Nephron progenitor cell (in vitro differentiated cells): ENCODE measurements at places on chromosomes 11 and 22.

GRCh38 chr11:21385669-21386440 lies 716.5 kb downstream of the NELL1 start:
- no peak for DNase-seq

GRCh38 chr11:69834811-69835800 lies 15.9 kb upstream of the FGF3 start:
- DNase-seq, result no peak

- peak; percentile 88 for DNase-seq
Measured at GRCh38 chr22:28051787-28052356, 132.8 kb upstream of the PITPNB start.

DNA sequence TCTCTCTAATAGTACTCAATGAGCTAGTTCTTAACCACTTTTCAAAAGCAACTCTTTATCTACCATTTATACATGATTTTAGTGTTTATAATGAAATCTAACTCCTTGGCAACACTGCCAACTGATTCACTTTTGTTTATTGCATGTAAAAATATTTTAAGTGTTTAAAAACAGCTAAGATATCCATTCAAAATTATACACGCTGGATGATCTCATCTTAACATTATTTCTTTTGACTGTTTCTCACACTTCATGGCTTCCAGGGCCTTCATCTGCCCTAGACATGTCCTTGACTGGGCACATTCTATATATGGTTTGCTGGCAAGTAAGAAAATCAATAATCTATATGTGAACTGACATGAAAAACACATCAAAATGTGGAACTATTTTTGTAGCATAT lies 414.6 kb upstream of the LUZP2 start:
- no peak for DNase-seq

DNA sequence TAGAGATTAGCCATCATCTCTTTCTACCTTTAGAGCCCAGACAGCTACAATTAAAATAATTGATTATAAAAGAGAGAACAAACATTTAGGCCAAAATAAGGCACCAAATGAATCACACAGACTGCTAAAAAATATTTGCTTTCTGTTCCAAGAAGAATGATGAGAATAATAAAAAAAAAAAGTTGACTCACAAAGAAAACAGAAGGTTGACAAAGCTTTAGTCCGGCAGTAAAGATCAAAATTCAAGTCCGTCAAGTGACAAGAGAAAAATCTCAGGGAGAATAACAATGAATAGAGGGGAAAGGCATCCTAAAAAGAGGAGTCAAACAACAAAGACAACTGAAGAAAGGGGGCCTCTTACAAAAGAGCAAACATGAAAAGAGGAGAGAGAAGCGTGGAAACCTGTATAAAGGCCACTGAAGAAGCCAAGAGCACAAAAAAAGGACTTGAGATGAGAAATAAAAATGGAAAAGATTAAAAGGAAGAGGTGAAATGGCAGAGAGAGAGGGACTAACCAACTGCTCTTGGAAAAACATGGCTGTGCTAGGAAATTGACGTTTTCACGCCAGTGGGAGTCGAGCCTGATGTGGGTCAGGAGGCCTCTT lies 910.2 kb downstream of the OPCML start:
- no peak for DNase-seq

GRCh38 chr11:59000003-59000402 lies 60.7 kb downstream of the GLYATL1 start:
- DNase-seq, result no peak

- no peak for DNase-seq
Measured at GRCh38 chr11:78828676-78829075, 254.0 kb upstream of the NARS2 start.
